ENCODE measurements at places on chromosomes 4 and X.

DNA sequence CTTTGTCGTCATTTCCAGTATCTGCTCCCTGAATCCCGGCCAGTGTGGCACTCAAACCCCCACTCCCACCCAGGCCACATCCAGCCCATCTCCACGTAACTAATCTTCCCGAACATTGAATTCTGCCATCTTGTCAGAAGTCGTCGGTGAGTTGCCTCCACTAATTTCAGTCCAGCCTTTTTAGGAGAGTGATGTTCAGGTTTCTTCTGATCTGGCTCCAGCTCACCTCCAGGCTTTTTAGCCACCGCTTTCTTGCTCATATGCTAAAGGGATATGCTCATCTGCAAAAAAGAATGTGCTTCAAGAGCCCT lies 1.3 kb downstream of the TMEM165 start:
- DNase-seq, result peak; percentile 45

DNA sequence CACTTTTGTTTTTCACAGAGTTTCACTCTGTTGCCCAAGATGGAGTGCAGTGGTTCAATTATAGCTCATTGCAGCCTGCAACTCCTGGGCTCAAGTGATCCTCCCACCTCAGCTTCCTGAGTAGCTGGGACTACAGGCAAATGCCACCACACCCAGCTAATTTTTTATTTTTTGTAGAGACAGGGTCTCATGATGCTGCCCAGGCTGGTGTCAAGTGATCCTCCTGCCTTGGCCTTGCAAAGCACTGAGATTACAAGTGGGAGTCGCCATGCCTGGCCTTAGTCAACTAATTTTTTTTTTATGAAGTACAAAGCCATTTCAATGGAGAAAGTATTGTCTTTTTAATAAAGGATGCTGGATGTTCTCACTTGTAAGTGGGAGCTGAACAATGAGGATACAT lies 51.3 kb upstream of the UXT start:
- DNase-seq, result no peak

GRCh38 chr4:135032670-135033069 lies 831.1 kb upstream of the PABPC4L start:
- DNase-seq, result no peak

- DNase-seq, result no peak
Observed at GRCh38 chr4:122746485-122746965, 14.0 kb downstream of the BBS12 start.

DNA sequence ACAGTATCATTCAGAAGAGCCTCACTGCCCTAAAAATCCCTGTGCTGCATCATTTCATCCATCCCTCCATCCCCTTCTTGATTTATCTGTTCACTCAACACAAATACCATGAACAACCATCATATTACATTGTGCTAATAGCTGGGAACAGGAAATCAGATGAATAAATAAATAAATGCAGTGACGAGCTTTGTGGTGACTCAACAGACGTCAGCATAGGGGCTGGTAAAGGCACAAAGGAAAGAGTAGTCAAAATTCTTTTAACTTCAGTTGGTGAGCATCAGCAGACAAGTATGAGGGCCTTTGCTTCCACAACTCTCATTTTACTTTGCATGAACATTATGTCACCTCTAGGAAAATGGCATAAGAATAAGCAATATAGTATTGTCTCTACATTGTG lies 65.5 kb downstream of the EDNRA start:
- no peak for DNase-seq

GRCh38 chr4:16199093-16199492 lies 27.2 kb downstream of the TAPT1 start:
- DNase-seq, result no peak

DNA sequence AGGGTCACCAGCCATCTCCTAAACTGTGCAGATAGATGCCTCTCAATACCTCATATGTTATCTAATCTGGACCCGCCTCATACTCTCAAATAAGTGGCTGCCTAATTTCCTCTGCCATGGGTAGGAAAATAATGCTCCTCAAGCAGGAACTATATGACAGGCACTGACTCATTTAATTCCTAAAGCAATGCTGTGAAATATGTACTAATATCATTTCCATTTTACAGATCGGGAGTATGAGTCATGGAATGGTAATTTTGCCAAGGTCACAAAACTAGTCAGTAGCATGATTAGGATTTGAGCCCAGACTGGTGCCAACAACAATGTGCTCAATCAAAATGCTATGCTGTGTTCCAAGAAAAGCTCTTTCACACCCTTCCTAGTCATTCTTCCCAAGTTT lies 3.0 kb upstream of the NXT2 start:
- DNase-seq, result no peak

DNA sequence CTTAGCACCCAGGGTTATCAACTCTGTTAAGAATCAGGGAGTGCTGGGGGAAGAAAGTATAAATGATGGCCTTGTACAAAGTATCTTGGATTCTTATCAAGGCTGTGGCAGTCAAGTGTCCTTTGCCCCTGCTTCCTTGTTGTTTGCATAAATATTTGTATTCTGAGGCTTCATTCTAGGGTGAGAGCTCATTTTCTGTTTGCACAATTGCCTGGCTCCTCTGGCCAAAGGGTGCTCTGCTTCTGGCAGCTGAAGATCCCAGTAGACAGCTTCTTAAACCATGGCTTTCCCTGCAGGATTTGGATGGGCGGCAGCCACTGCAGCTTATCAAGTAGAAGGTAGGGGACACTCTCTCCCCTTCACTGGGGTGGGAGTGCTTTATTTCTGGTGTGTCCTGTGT lies at the start of gene GBA3:
Gene GBA3, plus strand, starts transcription at position 202 of the 400 bp plus-strand sequence.
- DNase-seq, result no peak

GRCh38 chr4:123892368-123892976 lies 495.9 kb downstream of the SPRY1 start:
- DNase-seq, result no peak

DNA sequence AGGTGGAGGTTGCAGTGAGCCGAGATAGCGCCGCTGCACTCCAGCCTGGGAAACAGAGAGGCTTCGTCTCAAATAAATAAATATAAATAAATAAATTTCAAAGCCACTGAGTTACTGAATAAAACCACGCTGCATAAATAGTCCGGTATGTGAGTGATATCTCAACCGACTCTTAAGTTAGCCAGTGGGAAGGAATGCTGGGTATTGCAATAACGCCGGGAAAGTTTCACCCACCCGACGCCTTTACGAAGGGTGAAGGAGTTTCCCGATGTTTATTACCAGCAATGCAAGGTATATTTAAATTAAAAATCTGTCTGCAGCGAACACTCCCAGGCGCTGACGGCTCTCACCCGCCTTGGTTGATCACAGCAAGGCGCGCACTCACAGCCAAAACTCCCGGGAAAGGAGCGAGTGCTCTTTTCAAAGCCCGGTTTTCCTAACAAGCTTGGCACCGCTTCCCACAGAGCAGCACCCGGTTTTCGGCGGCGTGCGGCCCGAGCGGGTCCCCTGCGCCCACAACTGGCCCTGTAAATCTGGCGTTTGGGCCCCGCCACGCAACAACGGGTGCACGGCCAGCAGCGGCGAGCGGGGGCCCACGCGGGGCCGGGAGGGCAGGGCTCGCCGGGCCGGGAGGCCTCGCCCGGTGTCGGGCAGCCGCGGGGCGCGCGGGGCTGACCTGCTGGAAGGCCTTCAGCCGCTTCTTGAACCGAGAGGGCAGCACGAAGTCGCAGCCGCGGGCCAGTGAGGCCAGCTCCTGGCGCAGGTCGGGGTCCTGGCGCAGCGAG lies 13.7 kb downstream of the PPP2R3B start:
- DNase-seq, result no peak

- DNase-seq, result no peak
Observed at GRCh38 chrX:132031867-132032266, 8.8 kb downstream of the STK26 start.

- DNase-seq, result no peak
Observed at GRCh38 chr4:141486375-141486997, 149.9 kb upstream of the IL15 start.

GRCh38 chr4:78902298-78902697 lies 36.9 kb downstream of the PAQR3 start:
- DNase-seq, result no peak

DNA sequence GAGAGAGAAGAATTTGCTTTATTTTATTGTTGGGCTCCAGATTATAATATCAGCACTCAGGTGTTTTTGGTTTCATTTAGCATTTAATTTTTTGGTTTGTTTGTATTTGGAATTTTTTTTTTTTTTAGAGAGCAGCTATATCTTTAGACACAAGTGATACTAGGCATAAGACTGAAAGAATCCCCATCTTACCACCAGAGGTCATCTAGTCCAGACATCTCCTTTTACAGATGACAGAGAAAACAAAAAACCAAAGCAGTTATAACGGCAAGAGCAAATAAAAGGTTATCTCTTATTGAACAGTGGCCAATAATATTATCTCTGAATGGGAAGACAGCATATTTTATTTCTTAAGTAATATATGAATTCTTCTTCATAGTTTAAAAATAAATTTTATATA lies 22.8 kb downstream of the USP38 start:
- no peak for DNase-seq

DNA sequence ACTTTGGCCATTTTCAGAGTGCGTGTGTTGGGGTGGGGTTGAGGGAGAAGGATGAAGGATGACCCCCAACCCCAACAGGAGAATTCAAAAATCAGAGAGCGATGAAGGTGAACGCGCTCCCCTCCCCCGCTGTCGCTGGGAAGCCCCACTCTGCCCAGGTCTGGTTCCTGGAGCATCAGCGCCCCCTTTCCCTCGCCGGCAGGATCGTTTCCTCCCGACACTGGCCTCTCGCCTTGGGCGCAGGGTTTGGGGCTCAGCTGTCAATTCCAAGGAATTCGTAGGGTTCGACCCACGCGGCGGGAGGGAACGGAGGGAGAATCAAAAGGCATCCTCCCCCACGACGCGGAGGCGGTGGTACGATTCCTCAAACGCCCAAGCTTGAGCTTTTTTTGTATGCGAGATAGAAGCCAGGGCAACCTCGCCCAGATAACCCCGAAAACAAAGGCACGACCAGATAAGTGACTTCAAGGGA lies 1.0 kb upstream of the PDGFRA start:
- DNase-seq, result peak; percentile 92

DNA sequence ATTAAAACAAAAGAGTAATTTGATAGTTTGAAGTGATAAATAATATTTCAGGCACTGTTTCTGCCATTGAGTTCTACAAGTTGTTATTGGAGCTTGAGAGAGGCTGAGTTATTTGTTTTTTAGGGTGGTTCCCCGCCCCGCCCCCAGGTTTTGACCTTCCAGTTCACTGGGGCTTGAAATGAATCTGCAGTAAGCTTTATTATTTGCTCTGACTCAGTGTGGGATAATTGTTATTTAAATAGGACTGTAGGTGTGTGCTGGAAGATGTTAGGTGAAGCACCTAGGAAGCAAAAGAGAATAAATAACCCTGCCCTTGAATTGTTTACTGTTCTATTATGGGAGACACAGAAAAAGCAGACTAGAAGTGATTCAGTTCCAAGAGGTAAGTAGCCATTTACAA lies 81.2 kb upstream of the KCNIP4 start:
- DNase-seq, result no peak

- DNase-seq, result no peak
Observed at GRCh38 chr4:189035654-189036053, 896.4 kb downstream of the TRIML1 start.
